Activated CD4-positive, alpha-beta T cell treated with anti-CD3 and anti-CD28 coated beads, Interleukin-2, amount 10 ng/mL, durations not matched to agents 7 days and 5 days (primary cell): ENCODE measurements at places on chromosomes 3 and 15.

GRCh38 chr3:149362366-149362765 is 15.1 kb downstream of the TM4SF1 start:
- no peak for DNase-seq

GRCh38 chr3:23590424-23591273 is 215.1 kb upstream of the UBE2E1 start:
- DNase-seq: no peak

- no peak for DNase-seq
Observed at GRCh38 chr15:52329987-52330386, 34.4 kb upstream of the MYO5C start.

- no peak for DNase-seq
Observed at GRCh38 chr15:60966316-60966715, 262.8 kb downstream of the RORA start.

GRCh38 chr3:155387571-155387970 is 94.1 kb upstream of the STRIT1 start:
- no peak for DNase-seq
